CD4-positive, alpha-beta memory T cell (primary cell): ENCODE measurements at places on chromosomes 3 and 15.

DNA sequence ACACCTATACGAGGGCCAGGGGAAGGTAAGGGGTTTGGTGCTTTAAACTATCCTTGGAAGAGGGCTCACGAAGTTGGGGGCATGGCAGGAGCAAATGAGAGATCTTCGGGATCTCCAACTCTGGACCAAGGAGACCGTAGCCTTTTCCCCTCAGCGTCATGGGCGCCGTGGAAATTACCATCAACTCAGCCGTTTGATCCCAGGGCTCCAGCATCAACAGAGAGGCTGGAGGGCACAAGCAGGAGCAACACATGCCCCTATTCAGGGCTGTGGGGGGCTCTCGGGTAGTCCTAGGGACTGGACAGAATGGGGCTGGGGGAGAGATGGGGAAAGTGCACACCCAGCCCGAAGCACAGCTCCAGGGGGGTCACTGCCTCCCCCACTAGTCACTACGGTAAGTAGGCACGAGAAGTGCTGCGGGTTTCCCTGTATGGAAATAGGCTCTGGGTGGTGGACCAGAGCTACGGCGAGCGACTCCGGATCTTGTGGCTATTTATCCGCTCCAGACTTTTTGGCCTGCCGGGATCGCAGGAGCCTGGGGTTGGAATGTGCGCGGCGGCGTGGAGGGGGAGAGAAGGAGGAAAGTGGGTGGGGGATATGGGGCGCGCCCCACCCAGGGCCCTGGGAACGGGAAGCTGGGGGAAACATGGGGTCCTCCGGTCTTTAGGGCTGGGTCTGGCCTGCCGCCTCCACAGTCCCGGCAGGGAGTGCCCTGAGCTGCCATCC is 539 bp upstream of the LAMB2 start:
- no peak for DNase-seq

GRCh38 chr15:96332637-96333121 is 2.2 kb downstream of the NR2F2 start:
- DNase-seq, result no peak

DNA sequence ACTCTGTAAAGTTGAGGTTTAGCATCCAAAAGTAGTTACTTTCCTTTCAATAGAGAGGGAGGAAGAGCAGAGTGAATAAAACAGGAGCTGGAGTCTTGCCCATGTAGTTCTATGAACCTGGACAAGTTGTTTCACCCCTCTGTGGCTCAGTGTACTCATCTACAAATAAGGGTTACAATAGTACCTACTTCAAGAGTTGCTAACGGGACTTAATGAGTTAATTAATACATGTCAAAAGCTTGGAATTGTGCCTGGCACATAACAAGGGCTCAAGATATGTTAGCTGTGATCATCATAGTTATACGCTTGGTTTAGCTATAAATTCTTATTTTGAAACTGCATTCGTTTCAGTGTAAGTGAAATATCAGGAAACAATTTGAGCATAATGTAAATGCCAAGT is 388.5 kb upstream of the THBS1 start:
- no peak for DNase-seq

- DNase-seq, result no peak
These were observed 34.6 kb downstream of the THSD4 start for GRCh38 chr15:71149646-71150557.

GRCh38 chr3:197356741-197357140 is 58.3 kb upstream of the DLG1 start:
- no peak for DNase-seq

GRCh38 chr15:24039683-24040082 is 352.6 kb upstream of the NDN start:
- no peak for DNase-seq

DNA sequence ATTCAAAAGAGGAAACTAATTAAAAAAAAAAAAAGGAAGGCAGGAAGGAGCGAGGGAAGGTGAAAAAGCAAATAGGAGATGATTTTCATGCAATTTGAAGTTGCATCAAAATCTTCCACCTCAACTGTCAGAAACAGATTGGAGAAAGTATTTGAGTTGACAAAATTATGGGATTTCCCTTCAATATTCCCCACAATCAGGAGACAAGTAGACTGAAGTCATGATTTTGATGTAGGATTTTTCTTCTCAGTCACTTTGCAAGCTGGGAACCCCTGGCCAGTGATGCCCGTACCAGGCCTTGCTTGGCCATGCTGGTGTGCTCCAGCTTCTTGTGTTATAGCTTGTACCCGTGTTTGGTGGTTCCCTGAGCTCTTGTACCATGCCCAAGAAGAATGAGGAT is 854.5 kb upstream of the CFAP20DC start:
- no peak for DNase-seq

DNA sequence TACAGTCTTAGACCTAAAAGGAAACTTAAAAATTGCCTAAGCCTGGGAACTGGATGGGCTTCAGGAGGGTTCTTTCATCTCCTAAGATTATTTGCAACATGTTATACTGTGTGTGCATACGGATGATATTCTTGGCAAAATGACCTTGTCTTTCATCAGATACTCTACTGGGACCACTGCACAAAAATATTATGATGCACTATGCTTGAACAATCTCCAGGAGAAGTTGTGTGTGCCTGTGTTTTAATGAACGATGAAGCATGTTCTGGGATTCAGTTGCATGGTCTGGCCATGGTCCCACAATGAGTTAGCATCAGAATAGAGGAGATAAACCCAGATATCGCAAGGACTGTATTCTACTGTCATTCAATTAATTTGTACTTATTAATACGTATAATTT is 68.7 kb downstream of the GAP43 start:
- no peak for DNase-seq

- DNase-seq, result no peak
These were observed 49.9 kb downstream of the SLC25A26 start for GRCh38 chr3:66270701-66271100.

DNA sequence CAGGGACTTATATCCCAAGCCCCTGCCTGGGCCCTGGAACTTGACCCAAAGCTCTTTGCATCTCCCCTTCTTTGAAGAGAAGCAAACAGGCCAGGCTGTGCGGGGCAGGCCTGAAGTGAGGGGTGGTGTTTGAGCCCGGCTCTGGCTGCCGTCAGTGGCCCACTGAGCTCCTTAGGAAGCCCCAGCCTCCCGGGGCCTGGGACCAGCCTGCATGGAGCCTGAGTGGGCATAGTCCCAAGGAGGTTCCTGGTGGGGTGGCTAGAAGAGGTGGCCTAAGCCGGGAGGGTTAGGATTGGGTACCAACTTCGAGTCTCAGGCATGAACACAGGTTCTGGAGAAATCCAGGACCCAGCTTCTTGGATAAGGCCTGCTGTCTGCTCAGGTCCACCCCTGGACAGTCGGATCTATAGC is 6.4 kb downstream of the TMIE start:
- no peak for DNase-seq

DNA sequence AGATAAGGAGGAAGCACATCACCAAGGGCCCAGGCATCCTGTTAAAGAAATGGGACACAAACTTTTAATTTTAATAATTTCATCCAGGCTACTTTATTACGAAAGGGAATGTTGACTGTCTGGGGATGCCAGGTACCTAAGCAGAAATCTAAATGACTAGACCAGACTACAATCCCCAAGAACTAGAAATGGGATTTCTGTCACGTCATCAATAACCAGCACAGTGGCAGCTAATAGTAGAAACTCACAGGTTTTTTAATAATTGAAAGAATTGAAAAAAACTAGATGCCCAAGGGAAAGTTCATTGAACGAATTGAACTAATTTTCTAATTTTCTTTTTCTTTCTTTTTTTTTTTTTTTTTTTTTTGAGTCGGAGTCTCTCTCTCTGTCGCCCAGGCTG is 789.3 kb downstream of the IGSF11 start:
- no peak for DNase-seq

DNA sequence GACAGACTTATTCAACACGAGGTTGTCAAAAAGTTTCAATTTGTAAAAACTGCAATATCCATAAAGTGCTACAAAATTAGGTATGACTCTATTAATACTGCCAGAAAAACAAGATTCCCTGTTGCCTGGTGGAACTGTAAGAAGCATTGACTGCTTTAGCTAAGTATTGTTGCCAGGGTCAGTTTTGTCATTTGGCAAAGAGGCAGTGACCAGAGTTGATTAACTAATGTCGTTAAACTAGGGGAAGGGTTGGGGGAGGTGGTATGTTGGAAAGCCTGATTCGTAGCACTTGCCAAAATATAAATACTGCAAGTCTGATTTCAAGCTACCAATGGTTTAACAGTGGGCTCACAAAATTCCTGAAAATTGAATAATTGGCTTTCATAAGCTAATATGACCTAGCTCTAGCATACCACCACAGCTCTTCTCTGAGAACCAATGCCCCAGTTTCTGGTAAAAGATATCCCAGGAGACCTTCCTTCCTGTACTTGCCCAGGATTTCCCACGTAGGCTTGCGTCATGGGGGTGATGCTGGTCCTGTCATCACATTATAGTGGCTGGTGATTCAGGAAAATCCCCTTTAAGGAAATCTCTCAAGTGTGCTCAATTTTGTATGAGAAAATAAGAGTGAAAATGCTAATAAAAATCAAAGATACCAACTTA is 266.4 kb upstream of the TBC1D5 start:
- DNase-seq, result no peak

DNA sequence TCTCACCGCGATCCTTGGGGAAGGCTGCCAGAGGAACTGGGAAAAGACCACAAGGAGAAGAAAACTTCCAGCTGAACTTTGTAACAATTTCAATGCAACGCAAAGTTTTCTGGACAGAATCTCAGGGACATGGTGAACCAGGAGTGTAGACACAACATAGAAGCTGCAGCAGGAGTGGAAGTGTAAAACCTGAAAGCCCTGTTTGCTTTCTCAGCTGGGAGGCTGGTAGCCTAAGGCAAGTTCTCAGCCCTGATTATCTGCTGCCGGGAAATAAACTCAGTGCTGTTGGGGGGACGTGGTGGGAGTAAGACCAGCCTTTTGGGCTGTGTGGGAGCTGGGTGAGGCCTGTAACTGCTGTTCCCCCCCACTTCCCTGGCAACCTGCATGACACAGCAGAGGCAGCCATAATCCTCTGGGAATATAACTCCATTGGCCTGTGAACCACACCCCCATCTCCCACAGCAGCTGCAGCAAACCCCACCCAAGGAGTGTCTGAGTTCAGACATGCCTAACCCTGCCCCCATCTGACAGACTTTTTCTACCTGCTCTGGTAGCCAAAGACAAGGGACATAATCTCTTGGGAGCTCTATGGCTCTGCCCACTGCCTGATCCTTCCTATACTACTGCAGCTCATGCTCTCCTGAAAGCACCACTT is 106.7 kb downstream of the ZNF621 start:
- no peak for DNase-seq

GRCh38 chr15:31082771-31083369 is 18.7 kb downstream of the TRPM1 start:
- no peak for DNase-seq

DNA sequence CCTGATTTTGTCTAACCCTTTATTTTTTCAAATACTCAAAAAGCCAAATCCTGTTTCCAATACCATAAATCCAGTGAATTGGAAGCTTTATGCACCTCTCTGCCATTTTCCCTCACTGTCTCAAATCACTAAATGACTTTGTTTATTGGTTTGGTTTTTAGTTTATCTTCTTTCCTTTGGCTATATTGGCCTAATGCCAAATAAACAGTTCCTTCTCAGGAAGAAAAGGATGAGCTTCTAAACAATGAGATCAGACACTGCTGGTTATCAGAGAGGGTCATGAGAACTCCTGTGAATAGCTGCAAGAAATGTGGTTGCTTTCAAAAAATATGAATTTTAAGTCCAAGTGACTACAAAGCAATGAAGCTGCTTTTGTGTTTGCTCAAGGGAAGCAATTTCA is 359.9 kb downstream of the MECOM start:
- DNase-seq, result no peak

DNA sequence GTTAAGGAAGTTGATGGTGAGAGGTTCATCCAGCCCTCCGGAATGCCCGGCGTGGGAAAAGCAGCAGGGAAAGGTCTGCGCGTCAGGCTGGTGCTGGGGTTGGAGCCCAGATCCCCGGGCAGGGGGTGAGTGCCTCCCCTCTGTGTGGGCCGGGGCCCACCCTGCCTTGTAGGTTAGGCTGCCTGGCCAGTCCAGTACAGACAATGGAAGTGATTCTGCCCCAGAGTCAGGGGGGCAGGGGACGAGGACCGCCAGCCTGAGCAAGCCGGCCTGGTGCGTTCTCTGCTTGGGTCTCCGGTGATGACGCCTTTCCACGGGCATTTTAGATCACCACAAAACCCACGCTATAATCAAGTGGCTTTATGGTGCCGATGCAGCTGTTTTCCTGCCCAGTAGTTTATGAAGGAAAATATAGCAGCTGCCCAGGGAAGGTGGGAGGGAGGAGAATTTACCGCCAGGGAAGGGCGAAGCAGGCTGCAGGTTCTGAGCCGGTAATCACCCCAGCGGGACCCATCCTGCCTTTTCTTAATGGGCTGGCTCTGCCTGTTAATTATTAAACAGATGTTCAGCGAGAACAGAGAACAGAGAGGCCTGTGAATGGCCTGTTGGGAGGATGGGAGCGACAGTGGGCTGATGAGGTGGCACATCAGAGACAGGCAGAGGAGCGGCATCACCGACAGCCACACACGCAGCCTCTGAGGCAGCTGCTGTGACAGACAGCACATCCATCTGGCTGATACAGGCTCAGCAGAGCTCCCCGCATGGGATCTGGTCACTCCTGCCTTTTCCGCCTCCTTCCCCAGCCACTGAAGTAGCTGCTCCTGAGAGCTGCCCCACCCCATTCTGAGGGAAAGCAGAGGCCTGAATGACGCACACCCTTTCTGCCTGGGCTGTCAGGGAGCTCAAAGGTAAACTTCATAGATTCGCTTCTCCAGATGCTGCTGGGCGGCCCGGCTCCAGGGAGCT is 35.2 kb downstream of the BDH1 start:
- no peak for DNase-seq

DNA sequence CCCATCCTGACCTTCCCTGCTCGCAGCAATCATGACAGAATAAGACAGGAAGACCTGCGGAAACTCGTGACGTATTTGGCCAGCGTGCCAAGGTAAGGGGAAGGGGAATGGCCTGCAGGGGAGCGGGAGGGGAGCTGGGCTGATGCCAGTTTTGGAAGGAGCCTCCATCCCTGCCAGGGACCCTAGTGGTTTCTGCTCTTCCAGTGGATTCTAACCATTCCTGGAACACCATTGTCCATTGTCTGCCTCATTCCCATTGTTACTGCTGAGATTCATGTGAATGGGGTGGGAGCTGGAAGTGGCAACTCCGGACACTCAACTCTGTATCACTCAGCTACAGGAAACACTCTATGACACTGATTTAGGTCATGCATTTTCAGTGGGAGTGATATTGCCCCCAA is 242.9 kb upstream of the ROPN1 start:
- DNase-seq, result no peak

DNA sequence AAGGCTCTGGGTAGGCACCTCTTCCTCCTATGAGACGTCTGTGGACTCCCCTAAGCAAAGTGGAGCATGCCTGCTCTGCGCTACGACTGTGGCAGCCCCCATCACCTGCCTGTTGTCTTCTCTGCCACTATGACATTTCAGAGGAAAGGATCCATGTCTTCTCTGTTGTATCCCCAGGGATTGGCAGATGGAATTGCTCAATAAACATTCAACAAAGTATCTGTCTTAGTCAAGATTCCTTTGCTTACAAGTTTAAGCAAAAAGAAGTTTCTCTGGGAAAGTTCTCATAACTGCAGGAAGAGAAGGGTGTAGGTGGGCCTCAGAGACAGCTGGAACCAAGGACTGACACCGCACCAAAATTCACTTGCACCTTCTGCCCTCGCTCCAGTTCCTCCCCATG is 34.3 kb downstream of the AMOTL2 start:
- DNase-seq, result no peak
